Activated T-cell treated with anti-CD3 and anti-CD28 coated beads for 1 hour (primary cell): ENCODE measurements at places on chromosomes 7 and 10.

- DNase-seq: no peak
Observed at GRCh38 chr7:29045258-29046086, 87.3 kb upstream of the TRIL start.

GRCh38 chr10:51137756-51138529 lies 63.7 kb downstream of the PRKG1 start:
- DNase-seq: no peak

DNA sequence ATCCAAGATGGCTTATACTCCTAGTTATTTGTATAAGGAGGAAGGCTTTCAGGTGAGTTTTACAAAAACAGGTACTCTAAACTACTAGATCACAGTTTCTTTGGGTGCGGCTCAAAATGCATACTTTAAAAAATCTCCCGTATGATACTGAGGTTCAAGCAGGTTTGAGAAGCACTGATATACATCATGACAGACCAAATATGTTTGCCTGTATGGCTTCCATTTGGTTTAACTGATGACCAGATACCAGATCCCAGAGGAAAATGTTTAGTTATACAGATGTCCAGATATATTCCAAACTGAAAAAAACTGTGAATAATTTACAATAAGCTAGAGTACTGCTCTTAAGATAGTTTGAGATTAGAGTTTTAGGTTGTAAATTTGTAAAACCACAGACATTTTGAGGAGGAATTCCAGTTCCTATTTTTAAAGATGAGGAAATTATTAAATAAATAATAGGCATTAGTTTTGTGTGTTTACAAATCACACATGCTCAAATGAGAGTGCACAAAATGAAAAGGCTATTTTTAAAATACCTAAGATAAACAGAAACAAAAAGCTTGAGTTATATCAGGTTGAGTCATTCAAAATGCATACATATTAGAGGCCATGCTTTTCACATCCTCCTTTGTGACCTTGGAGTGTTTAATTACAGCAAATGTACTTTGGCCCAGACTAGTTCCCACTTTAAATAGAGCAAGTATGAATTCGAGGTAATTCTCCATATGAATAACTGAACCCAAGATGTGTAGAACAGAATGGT lies 60.5 kb downstream of the SEMA3C start:
- DNase-seq: no peak

- no peak for DNase-seq
Observed at GRCh38 chr10:43965918-43966570, 317.4 kb upstream of the ZNF32 start.

GRCh38 chr10:89085153-89085552 lies 94.6 kb downstream of the FAS start:
- DNase-seq: no peak

DNA sequence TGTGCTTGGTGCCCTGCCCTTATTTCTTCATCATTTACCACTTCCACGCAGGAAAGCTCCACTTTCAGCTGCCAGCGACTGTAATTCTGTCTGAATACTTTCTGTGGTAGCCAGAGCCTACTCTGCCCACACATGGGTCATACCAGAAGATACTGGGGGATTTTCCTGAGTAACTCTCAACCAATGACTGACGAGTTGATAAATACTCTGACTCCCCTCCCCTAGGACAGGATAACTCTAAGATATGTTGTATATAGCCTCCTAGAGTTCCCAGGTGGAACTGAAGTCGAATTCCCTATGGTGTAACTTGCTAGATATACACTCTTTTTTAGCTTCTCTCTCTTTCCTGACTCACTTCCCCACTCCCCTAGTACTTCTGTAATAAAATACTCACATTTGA lies 29.8 kb downstream of the SEM1 start:
- DNase-seq: no peak

GRCh38 chr10:29229258-29229705 lies 59.6 kb upstream of the LYZL1 start:
- no peak for DNase-seq

GRCh38 chr7:41942468-41943093 lies 239.7 kb upstream of the INHBA start:
- no peak for DNase-seq

- DNase-seq: no peak
Observed at GRCh38 chr7:152411389-152411788, 24.4 kb downstream of the KMT2C start.

- no peak for DNase-seq
Observed at GRCh38 chr10:78892338-78893176, 176.2 kb upstream of the ZMIZ1 start.

DNA sequence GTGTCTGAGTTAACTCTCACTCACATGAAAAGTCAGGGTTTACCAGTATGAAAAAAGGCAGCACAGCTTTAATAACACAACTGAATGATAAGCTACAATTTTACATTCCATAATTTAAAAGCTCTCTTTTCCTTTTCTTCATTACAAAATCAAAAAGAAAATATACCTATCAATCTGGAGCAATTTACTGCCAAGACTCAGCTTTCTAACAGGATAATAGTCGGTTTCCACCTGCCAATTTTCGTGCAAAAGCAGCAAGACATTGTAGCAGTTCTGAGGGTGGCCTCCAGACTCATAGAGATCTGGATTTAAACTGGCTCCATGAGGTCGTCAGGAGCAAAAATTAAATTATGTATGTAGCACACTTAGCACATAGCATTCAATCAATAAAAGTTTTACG lies 191.0 kb downstream of the GLI3 start:
- DNase-seq: no peak

GRCh38 chr10:97511711-97512440 lies 13.2 kb downstream of the UBTD1 start:
- no peak for DNase-seq

GRCh38 chr7:50448823-50449222 lies 1.3 kb downstream of the FIGNL1 start:
- no peak for DNase-seq

- no peak for DNase-seq
Observed at GRCh38 chr7:47693216-47693615, 111.3 kb upstream of the TNS3 start.

- DNase-seq: no peak
Observed at GRCh38 chr10:8221451-8221850, 167.0 kb downstream of the GATA3 start.

- DNase-seq: peak; percentile 27
Observed at GRCh38 chr10:98446151-98446660, 529 bp downstream of the HPS1 start.

GRCh38 chr7:154978017-154978416 lies 24.9 kb downstream of the PAXIP1 start:
- no peak for DNase-seq

DNA sequence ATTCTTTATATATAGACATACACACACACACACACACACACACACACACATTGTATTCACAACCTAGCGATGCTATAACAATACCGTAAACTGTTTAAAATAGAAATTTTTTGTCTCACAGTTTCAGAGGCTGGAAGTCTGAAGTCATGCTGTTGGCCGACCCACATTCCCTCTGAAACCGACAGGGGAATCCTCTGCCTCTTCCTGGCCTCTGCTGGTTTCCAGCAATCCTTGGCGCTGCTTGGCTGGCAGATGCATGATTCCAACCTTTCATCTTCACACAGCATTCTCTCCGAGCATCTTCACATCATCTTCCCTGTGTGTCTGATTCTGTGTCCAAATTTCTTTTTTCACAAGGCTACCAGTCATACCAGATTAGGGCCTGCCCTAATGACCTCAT lies 94.8 kb downstream of the CCDC71L start:
- DNase-seq: no peak

- no peak for DNase-seq
Observed at GRCh38 chr7:28190077-28190710, 9.6 kb upstream of the JAZF1 start.

GRCh38 chr7:22597844-22598243 lies 97.9 kb upstream of the STEAP1B start:
- no peak for DNase-seq

DNA sequence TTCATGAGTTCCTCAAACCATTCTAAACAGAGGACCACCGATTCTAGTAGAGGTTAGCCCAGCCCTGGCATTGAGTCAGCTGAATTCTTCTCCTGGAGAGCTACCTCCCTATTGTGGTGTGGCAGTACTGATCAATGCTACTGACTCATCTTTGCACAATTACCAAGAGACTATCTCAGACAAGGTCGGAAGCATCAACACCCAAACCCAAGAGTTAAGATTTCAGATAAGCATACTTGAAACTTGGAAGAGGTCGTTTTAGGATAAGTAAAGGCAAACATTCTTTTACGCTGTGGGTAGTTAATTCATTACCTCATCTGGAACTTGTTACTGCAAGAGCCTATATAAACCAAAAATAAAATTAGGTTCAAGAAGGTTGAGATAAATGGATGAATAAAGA lies 154.6 kb upstream of the NRBF2 start:
- no peak for DNase-seq

DNA sequence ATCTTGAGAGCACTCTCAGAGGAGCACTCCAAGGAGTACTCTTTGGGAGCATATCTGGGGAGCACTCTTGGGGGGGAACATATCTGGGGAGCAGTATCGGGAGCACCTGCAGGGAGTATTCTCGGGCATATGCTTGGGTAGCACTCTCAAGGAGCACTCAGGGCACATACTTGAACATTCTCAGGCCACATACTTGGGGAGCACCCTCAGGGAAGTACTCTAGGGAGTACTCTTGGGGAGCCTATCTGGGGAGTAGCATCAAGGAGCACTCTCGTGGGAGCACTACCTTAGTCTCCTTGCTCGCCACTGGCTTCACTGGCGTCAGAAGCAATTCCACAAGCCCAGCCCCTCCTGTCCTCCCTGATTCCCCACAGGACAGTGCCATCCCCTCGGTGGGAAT lies 31.5 kb upstream of the TNRC18 start:
- DNase-seq: no peak

- no peak for DNase-seq
Observed at GRCh38 chr7:68269405-68269804, 1272.8 kb downstream of the TYW1 start.

DNA sequence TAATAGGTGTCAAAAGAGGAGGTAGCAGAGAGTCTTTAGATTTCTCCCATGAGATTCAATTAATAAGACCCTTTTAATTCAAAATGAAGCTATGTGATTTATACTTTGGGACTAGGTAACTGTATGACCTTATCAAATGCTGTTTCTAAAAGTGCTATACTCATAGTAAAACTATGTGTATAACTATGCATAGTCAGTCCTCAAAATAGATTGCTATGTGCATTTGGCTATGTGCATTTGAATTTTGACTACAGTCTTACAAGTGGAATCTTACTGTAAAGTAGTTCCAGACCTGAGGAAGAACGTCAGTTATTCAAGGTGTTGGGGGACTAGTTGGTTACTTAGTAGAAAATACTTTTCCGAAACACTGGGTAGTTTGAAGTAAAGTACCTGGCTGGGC lies 36.9 kb downstream of the ADD3 start:
- DNase-seq: no peak

DNA sequence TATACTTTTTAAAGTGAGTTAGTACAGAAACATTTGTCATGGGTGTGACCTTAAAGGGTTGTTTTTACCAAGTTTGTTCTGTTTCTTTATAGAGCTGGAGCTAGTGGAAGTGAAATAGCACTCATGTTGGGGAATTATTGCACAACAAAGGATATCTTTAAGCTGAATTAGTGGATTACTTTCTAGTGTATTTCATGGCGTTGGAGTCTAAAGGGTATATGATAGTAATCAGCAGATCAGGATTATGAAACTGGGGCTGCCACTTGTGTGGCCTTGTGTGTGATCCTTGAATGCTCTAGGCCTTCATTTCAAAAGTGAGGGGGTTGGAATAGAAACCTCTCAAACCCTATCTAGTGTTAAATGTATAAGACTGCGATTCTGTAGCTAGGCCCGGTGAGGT lies 123.6 kb downstream of the LYZL1 start:
- no peak for DNase-seq

- DNase-seq: no peak
Observed at GRCh38 chr10:16986082-16986405, 143.6 kb downstream of the CUBN start.

DNA sequence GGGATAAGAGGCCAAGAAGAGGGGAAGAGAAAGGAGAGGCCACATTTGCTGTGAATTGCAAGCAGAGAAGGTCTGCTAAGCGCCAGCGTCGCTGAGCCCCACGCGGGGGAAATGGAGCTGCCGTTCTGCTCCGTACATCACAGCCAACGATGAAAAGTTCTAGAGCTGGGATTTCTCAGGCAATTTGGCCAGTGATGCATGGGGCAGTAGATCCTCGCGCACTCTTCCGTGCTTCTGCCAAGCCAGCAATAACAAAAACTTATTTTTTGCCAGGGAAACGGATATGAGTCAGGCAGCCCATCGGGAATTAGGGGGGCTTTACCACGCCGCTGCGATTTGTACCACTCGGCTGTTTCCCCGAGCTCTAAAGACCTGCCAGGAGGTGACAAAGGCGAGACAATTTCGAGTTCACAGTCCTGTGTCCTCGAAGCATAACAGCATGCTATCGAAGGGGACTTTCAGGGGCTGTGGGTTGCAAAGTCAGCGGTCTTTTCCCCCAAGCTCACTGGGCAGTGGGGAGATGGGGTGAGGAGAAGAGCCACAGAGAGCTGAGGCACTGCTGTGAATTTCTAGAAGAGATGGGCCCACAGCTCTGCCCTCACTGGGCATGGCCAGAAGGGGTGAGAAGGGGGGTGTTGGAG lies 30.0 kb upstream of the SLF2 start:
- no peak for DNase-seq

DNA sequence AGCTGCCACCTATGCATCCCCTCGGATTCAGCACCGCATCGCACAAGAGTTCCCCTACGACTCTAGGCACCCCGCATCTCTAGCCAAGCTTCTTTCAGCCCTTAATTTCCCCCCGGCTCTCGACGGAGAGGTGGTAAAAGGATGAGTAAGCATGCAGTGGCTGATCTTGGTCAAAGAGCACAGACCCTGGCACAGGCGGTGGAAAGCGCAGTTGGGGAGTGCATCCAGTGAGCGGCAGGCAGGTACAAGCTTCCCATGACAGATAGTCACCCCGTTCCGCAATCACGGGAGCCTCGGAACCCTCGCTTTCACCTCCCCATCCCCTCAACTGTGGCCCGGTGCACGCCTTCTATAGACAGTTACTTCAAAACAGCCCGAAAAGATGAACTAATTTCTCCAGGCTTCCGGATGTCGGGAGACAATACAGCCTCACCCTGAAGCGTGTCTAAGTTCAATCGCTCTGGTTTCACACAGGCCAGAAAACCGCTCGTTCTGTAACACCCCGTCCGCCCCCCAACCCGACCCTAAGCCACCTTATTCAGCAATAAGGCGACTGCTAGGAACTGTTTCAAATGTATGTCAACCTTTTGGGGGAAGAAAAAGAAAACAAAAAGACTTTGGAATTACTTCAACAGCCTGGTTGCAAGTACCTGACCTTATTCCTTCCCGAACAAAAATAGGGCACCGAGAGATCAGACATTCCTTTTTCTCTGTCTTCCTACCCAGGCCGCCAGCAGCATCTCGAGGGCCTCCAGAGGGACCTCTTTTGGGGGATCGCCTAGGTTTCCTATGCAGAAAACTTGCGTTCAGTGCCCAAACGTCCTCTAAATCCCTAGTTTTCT lies 1.4 kb downstream of the RHEB start:
- DNase-seq: peak; percentile 35

GRCh38 chr7:137882261-137882668 lies 35.5 kb upstream of the DGKI start:
- no peak for DNase-seq
